ENCODE measurements at places on chromosomes 6 and 20. TPM values are rescaled to one million over a fixed set of nuclear protein-coding genes. Genes with fewer than 3 reads are reported as not detected.

The SNPH gene
- 7.1 TPM for total RNA-seq

The ZSCAN31 gene
- total RNA-seq = 5.6 TPM

The DAAM2 gene
- total RNA-seq = 1.3 TPM

The BANF2 gene
- total RNA-seq = not detected

The PSORS1C2 gene
- not detected for total RNA-seq

The TSBP1 gene
- total RNA-seq = not detected

The C6orf141 gene
- total RNA-seq = 6.5 TPM

The MCM3 gene
- 37.1 TPM for total RNA-seq

The PRL gene
- total RNA-seq = not detected

DNA sequence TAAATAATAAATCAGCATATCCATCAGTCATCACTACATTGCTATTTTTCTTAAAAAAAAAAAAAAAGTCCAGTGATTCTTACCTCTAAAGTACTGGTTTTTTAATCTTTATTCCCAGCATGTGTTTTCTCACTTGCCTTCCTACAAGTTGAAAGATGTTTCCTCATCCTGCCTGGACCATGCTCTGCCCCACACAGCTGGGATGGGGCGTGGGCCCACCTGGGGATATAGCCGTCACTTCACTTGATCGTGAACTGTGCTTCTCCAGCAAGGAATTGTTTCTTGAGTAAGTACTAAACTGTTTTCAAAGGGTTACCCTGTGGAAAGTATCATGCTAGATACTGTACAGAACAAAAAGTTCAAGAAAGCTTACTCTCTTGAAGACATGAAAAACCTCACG, 212.6 kb upstream of the HTR1E start:
- DNase-seq = no peak

DNA sequence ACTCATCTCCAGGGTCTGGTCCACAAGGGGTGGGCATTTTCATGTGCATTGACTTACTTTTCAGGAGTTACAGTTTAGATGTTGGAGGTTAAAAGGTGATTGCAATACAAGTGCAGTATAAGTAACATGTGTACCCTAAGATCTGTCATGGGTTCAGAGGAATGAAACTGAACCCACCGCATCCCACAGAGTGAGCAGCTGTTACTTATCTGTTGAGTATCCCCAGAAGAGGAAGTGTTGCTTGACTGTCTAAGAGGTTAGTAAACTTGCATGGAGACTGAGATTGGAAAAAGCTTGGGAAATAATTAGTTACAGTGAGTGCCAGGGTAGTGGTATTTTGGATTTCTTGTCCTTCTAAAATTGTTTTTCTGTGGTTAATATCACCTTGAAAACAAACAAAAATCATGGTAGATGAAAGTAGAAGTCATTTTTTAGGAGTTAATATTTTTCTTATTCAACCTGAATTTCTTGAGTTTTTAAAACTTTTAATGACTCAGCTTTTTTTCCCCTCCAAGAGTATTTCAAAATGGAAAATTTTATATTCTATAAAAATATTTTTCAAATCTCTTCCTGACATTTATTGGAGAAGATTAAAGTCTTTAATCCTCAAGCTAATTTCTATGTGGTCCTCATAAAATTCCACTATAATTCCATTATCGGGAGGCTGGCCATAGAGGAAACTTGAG, 306.1 kb downstream of the ZNF217 start:
- DNase-seq = no peak

DNA sequence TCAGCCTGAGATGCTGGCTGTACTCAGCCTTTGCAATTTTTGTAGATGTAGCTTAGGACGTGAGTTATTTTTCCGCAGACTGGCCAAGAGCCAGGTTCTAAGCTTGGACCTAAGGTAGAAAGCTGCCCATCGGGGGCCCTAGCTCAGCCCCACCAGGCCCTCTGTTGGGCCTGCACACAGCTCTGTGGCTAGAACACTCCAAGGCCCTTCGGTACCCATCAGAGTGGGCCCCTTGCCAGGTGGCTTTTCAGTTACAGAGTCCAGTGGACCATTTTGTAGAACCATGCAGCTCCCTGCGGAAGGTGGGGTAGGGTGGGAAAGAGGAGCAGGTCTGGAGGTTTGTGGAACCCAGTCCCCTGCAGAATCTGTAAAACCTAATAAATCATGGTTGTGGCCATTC, 22.6 kb downstream of the UCKL1 start:
- no peak for DNase-seq

- no peak for DNase-seq
Observed at GRCh38 chr6:16316741-16317251, 78.4 kb downstream of the GMPR start.

DNA sequence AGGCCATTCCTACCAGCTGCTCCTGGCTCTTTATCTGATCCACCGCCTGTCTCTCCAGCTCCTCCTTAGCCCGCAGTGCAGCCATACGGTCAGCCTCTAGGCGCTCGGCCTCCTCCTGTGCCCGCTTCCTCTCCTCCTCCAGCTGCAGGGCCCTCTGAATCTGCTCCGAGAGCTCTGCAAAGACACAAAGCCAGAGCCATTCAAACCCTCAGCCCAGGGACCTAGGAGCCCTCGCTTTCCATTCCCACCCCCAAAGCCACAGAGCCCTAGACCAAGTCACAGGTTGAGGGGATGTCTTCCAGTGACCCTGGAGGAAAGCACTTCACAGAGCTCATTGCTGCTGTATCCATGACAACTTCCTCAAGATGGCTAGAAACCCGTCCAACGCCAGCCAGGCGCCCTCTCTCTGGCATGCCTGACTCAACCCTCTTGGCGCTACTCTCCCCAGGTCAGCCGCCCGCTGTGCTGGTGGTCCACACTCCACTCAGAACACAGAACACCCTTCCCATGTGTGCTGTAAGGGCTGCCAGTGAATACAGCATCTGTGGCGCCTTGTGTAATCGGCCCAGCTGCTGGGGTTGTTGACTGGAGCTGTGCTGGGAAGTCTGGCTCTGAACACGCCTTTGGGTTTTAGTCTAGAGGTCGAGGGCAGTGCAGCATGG, 49.3 kb downstream of the EZR start:
- DNase-seq = no peak

GRCh38 chr6:7201732-7202541, 94.2 kb downstream of the RREB1 start:
- no peak for DNase-seq

DNA sequence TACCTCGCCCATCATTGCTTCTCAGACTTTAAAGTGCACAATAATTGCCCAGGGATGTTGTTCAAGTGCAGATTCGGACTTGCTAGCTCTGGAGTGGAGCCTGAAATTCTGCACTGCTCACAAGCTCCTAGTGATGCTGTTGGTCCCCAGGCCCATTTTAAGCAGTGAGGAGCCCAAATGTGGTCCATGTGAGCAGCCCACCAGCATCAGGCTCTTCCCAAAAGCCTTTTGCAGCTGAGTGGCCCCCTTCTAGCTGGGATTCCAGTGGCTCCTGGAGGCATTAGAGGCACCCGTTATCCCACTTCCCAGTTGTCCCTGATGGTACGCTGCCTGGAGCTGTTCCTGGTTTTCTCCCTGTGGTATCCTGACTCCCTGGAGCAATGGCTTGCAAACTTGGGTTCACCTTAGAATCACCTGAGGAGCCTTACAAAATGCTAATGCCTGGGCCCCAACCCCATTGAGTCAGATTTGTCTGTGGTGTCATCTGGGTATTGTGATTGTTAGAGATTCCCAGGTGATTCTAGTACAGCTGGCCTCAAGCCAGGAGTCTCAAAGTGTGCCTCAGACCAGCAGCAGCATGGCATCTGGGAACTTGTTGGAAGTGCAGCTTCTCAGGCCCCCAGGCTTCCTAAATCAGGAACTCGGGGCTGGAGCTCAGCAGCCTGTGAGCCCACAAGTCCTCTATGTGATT, 186.9 kb upstream of the SLC24A3 start:
- DNase-seq = no peak

DNA sequence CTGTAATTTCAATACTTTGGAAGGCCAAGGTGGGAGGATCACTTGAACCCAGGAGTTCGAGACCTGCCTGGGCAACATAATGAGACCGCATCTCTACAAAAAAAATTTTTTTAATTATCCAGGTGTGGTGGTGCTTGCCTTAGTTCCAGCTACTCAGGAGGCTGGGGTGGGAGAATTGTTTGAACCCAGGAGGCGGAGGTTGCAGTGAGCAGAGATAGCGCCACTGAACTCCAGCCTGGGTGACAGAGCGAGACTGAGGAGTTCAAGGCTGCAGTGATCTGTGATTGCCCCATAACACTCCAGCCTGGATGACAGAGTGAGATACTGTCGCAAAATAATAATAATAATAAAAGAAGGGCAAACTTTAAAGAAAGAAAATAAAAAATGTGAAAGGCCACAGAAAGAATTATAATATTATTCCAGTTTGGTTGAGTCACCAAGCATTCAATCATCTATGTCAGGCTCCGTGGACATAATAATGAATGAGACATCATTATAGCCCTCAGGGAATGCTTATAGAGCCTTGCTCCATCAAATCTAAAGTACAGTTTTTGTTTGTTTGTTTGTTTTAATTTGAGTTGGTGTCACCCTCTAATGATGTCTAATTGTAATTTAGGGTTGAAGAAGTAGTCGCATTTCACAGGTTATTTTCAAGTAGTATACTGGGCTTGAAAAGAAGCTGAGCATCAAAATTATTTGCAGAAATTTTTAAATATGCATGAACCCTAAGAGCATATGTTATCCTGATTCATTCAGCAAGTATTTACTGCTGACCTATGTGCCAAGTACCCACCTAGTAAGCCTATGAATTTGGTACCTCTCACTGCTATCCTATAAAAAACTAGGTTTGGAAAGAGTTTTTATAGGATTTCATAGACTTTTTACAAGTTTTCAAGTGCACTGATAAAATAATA, 15.1 kb downstream of the GLYATL3 start:
- DNase-seq = no peak

DNA sequence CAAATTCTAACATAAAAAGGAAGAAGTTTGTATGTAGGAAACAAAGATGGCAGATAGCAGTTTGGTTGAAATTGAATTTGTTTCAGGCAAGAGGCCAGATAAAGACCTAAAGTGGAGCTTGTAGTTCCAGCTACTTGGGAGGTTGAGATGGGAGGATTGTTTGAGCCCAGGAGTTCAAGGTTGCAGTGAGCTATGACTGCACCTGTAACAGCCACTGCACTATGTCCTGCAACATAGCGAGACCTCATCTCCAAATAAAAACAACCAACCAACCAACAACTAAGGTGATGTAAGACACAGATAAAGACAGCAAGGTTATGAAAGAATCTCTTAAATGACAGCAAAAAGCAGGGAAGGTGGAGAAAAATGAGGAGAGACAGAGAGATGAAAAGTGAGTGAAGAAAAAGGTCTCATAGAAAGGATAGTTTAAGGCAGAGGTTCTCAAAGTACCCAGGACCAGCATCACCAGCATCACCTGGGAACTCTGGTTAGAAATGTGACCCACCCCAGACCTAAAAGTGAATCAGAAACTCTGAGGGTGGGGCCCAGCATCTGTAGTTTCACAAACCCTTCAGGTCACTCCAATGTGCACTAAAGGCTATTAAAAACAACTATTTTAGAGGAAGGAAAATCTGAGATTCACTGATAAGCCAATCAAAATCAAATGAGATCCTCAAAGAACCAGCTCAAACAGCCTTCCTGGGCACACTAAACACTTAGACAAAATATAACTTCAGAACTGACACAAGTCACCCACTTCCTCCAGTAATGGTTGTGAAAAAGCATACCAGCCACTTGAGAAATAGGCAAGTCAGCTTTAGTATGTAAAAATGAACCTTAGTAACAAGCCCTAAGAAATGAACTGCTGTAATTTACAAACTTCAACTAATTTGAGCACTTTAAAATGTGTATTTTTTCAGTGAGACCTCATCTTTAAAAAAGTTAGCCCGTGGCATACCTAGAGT, 57.6 kb downstream of the FAM184A start:
- DNase-seq = no peak

- DNase-seq = no peak
Observed at GRCh38 chr6:151112130-151112529, 127.6 kb upstream of the AKAP12 start.

GRCh38 chr6:53492860-53493634, 51.9 kb downstream of the GCLC start:
- DNase-seq = peak; percentile 21

DNA sequence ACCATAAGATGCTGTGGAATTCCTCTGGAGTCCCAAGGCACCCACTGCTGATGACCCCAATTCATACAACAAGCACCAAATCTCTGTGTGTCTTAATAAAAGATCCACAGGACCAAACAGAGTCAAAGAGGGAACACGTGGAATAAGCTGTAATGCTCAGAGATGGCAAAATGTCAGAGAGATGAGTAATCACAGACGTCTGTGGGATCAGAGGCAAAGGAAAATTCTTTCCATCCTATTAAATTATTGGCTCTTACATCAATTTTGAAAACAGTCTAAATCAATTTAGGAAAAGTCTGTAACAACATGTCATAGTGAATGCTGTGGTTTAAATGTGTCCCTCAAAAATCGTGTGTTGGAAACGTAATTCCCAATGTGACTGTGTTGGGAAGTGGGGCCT, 17.5 kb upstream of the SAMD3 start:
- no peak for DNase-seq

GRCh38 chr6:108751851-108752732, 96.1 kb upstream of the ARMC2 start:
- DNase-seq = no peak

DNA sequence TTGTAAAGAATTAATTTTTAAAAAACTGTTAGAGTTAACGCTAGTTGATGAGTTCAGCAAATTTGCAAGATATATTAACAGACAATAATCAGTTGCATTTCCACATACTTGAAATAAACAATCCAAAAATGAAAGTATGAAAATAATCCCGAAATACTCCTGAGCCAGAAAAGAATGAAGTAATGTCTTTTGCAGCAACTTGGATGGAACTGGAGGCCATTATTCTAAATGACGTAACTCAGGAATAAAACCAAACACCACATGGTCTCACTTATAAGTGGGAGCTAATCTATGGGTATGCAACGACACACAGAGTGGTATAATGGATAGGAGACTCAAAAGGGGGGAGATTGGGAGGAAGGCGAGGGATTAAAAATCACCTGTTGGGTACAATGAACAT, 872.9 kb upstream of the GJE1 start:
- DNase-seq = no peak

DNA sequence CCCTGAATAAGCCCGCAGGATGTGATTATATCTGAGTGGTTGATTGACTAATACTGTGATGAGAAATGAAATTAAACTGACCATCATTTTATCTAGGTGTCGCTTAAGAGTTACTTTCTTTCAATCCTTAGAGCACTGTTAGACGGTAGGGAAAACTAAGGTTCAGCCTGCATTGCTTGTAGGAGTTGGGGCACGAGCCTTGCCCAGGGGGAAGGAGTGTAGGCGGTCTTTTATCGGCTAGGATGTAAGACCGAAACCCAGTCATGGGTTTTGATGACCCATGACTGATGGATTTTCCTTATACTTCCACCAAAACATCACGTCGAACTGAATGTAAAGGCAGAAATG, 392 bp upstream of the TASP1 start:
- DNase-seq = no peak

GRCh38 chr6:166206066-166206465, 38.4 kb upstream of the TBXT start:
- no peak for DNase-seq

Data from kidney epithelial cell (primary cell).